Effector memory CD8-positive, alpha-beta T cell (primary cell): ENCODE measurements at places on chromosomes 11 and 22.

- no peak for DNase-seq
Observed at GRCh38 chr11:103618528-103618927, 417.9 kb upstream of the DDI1 start.

- DNase-seq = no peak
Observed at GRCh38 chr11:91825777-91826176, 398.8 kb upstream of the FAT3 start.

DNA sequence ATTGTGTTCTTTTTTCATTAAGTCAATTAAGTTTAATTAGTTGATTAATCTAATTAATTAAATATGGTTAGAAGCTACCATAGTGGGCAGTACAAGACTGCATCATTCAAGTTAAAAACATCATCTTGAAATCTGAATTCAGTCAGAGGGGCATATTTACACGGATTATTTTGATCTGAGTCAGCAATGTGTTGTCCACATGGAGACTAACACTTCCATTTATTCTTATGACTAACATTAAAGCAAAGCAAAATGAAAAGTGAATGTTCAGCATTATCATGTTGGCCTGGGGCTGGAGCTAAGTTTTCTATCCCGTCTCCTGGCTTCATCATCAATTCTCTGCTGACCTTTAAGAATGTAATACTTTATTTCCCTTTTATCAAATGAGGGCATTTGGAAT lies 17.3 kb downstream of the FLI1 start:
- no peak for DNase-seq

DNA sequence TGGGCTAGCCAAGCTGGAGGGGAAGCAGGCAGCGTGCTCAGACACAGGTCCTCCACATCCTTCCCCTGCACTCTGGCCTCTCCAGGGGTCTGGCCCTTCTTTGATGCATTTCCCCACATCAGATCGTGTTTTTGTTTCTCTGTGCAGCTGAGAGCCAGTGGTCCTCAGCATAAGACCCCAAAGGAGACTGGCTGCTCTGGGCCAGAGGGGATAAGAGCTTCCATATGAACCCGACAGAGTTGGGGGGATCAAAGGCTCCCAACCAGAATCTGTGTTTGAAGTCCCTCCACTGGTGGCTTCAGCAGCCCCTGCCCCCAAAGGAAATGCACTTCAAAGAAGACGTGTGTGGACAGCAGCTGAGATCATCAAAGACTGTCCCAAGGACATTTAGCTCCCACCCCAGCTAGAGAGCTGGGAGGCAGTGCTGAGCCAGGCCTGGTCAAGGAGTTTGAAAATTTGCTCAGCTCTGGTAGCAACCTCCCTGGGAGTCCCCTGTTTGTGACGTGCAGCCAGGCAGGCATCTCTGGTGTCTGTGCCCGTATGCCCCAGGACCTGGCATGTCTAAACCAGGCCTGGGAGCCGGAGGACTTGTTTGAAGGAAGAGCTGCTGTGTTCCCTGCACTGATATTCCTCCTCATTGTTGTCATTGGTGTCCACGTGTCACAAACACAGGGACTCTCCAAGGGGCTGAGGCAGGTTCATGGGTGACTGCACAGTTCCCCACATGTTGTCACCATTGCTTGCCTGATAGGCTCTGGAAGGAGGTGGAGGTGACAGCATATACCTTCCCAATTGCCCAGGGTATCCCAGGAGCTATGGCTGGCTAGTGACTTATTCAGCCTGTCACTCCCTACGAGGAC lies 99.0 kb downstream of the AMOTL1 start:
- DNase-seq = no peak

DNA sequence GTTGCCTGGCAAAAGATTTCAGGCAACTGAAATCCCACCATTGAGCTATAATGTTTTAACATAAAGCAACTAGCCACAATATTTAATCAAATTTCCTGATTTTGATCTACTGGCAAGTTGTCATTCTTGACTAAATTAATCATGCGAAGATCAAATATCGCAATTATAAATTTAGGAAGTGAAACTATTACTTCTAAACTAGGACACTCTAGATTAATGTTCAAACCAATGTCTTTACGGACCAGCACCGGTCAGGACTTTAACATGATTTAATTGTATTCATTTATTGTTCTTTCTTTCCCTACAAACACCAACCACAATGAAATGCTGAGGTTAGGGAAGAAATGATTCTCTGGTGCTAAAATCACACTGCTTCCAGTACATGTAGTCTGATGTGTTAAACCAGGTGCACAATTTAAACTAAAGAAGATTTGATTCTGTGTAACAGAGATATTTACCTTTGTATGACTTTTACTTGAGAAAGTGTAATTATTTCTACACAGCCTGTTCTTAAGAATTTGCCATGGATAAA lies 14.9 kb downstream of the GAS2 start:
- DNase-seq = no peak

DNA sequence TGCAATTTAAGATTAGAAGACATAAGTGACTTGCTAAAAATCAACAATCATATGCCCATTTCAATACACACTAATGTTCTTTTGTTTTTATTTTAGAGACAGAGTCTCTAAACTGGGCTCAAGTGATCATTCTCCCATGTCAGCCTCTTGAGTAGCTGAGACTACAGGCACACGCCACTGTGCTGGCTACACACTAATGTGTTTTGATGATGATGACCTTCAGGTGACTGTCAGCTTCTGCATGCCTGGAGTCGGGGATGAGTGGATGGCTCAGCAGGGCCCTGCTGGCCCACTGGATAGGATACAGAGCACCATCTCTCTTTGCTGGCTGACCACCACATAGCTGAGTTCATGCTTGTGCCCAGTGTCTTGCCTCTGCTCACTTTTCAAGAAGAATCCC lies 27.0 kb upstream of the POU2AF1 start:
- no peak for DNase-seq

- DNase-seq = no peak
Observed at GRCh38 chr22:50612528-50613221, 12.1 kb downstream of the MAPK8IP2 start.

DNA sequence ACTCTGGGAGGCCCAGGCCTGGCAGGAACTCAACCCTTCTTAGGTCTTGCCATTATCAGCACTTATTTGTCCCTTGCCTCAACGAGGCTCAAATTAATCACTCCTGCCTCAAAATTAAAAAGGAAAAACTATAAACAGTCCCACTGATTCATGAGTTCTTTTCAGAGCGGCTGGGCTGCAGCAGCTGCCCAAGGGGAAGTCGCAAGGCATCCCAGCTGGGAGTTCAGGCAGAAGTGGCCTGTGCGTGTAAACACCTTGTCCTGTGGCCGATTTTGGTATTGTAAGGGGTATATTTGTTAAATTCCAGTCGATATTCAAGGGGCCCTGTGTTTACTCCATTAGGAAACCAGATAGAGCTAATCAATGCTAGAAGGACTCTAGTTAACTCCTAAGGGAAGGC lies 213.9 kb upstream of the CADM1 start:
- DNase-seq = no peak
